ENCODE measurements at places on chromosomes 5 and 9. TPM values are rescaled to one million over a fixed set of nuclear protein-coding genes. Genes with fewer than 3 reads are reported as not detected.

GRCh38 chr5:145210020-145210419 is 625.1 kb downstream of the PRELID2 start:
- no peak for DNase-seq
- H3K36me3 ChIP-seq, result no peaks in the 10 kb centered on the region
- no peak overlapping the region for H3K4me3 ChIP-seq
- no peaks in the 10 kb centered on the region for H3K27me3 ChIP-seq
- no peak overlapping the region for H3K27ac ChIP-seq

GRCh38 chr9:107870927-107871680 is 381.5 kb upstream of the KLF4 start:
- no peak overlapping the region for H3K4me3 ChIP-seq
- H3K27me3 ChIP-seq, result no peaks in the 10 kb centered on the region
- no peaks in the 10 kb centered on the region for H3K36me3 ChIP-seq
- no peaks in the 10 kb centered on the region for H3K4me1 ChIP-seq
- DNase-seq, result no peak

DNA sequence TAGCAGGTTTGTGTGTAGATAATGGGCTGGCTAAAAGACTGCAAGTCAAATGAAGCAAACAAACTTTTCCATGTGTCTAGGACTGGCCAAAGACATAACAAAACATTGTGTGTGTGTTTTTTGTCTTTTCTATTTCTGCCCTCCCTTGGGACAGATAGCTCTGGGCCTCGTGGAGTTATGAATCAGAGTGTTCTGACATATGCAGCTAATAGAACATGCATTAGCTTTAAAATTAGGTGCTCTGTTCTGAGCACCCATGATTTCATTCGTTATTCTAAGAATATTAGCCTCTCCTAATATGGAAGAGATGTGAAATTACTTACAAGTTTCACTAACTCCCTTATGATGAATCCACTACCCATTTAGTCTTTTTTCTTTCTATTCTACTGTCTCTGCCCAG is 367.3 kb upstream of the PAPPA start:
- no peak overlapping the region for H3K27ac ChIP-seq
- no peaks in the 10 kb centered on the region for H3K36me3 ChIP-seq
- no peak overlapping the region for H3K4me3 ChIP-seq
- no peaks in the 10 kb centered on the region for H3K4me1 ChIP-seq
- DNase-seq, result no peak
- H3K27me3 ChIP-seq, result no peaks in the 10 kb centered on the region

- H3K27ac ChIP-seq, result no peak overlapping the region
- H3K27me3 ChIP-seq, result no peaks in the 10 kb centered on the region
- DNase-seq, result no peak
- H3K36me3 ChIP-seq, result no peaks in the 10 kb centered on the region
Observed at GRCh38 chr5:53907827-53908226, 347.4 kb downstream of the NDUFS4 start.

DNA sequence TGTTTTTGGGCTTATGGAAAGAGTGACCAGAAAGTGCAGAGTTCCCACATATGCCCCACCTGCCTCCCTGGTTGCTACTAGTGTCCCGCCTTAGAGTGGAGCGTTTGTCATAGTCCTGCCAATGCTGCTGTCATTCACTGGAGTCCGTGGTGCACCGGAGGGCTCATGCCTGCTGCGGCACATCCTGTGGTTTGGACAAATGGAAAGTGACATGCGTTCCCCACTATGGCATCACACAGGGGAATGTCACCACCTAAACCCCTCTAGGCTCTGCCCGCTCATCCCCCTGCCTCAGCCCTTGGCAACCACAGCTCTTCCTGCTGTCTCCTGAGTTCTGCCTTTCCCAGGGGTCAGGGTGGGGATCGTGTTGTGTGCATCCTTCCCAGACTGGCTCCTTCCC is 29.2 kb downstream of the IRX4 start:
- no peak overlapping the region for H3K27ac ChIP-seq
- H3K27me3 ChIP-seq, result peaks cover 33% of the 10 kb centered on the region
- H3K4me1 ChIP-seq, result no peaks in the 10 kb centered on the region
- no peaks in the 10 kb centered on the region for H3K36me3 ChIP-seq

PPIC gene
- total RNA-seq, result not detected

MPDZ gene
- total RNA-seq, result not detected

EFCAB9 gene
- not detected for total RNA-seq

Measured in activated T-helper 2 cell treated with anti-CD3 and anti-CD28 coated beads, Interferon-gamma antibody, Interleukin-2, Interleukin-4, amounts not matched to agents 10 μg/mL and 5 μg/mL and 100 μg/mL, durations not matched to agents 14 hours and 24 hours and 36 hours (primary cell).